ENCODE measurements at places on chromosomes 6 and 20. TPM values are rescaled to one million over a fixed set of nuclear protein-coding genes. Genes with fewer than 3 reads are reported as not detected.

The GDAP1L1 gene
- total RNA-seq = 0.41 TPM

The FAM83B gene
- 0.81 TPM for total RNA-seq

The SLC22A3 gene
- total RNA-seq = 0.75 TPM

The LCA5 gene
- total RNA-seq = 1.9 TPM

The STX11 gene
- total RNA-seq = 18.3 TPM

- no peaks in the 10 kb centered on the region for H3K27me3 ChIP-seq
- H3K36me3 ChIP-seq = no peaks in the 10 kb centered on the region
- H3K27ac ChIP-seq = no peak overlapping the region
- DNase-seq = no peak
- no peaks in the 10 kb centered on the region for H3K4me1 ChIP-seq
- H3K4me3 ChIP-seq = no peak overlapping the region
Observed at GRCh38 chr6:118171852-118172251, 264.8 kb downstream of the SLC35F1 start.

The ANKRD66 gene
- not detected for total RNA-seq

DNA sequence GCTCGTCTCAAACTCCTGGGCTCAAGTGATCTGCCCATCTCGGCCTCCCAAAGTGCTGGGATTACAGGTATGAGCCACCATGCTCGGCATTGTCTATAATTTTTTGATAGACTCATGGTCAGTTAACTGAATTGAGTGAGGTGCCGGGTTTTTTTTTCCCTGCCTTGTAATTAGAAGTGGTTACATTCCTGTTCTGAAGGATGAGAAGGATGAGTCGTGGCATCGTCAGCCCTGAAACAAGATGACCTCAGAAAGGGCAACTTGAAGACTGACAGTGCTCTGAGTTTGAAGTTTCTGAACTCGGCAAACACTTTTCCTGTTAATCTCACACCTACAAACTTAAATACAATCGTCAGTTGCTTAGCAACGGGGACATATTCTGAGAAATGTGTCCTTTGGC, 158.7 kb upstream of the PDE10A start:
- H3K4me3 ChIP-seq = no peak overlapping the region
- DNase-seq = no peak
- H3K27me3 ChIP-seq = no peaks in the 10 kb centered on the region
- H3K4me1 ChIP-seq = no peaks in the 10 kb centered on the region
- H3K36me3 ChIP-seq = no peaks in the 10 kb centered on the region
- no peak overlapping the region for H3K27ac ChIP-seq

The NRSN1 gene
- total RNA-seq = not detected

Measured in heart left ventricle (tissue), 16 donors.